GM04503 (cell line): ENCODE measurements at places on chromosomes 7 and 10.

GRCh38 chr7:147308539-147308938, 1191.9 kb downstream of the CNTNAP2 start:
- DNase-seq, result no peak

- DNase-seq, result no peak
Observed at GRCh38 chr10:44366941-44367630, 17.8 kb downstream of the CXCL12 start.

- DNase-seq, result no peak
Observed at GRCh38 chr7:122827763-122828162, 58.5 kb downstream of the CADPS2 start.

DNA sequence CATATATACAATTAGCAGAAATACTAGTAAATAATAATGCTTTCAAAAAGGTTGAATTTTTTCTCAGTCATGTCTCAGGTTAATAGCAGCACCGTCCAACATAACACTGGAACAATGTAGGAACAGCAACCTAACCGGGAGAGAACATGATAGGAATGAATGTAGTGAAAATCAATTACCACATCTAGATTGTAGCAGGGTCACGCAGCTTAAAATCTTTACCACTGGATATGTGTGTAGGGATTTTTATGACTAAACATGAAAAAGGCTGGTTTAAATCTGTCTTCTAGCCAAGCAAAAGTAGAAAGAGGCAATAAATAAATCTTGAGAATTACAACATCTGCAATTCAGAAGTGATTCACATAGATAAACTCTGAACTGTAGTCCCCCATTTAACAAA, 326.0 kb downstream of the DGKB start:
- DNase-seq, result no peak

- DNase-seq, result no peak
Observed at GRCh38 chr7:42618651-42619360, 293.1 kb downstream of the C7orf25 start.

DNA sequence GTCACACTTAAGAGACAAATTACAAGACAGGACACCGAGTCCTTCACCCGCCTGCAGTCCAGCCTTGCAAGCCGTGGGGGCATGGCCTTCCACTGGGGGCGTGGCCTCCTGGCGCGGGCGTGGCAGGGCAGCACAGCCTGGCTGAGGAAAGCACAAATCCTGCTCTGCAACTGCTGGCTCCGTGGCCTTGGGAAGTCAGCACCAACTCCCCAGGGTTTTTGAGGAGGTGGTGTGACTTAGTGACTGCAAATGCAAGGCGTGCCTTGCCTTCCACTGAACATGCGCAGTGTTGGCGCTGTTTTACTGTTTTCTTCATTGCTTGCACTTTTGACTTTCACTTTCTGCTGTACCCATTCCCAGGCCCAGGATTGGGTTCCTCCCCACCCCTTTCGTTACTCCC, 12.9 kb upstream of the BMS1 start:
- DNase-seq, result no peak

- no peak for DNase-seq
Observed at GRCh38 chr10:104028146-104028545, 57.5 kb downstream of the COL17A1 start.

GRCh38 chr10:969473-970150, 18.6 kb upstream of the GTPBP4 start:
- DNase-seq, result no peak
